Posterior vena cava (tissue), 2 donors: ENCODE measurements at places on chromosomes 7 and 10. TPM values are rescaled to one million over a fixed set of nuclear protein-coding genes. Genes with fewer than 3 reads are reported as not detected.

- no peak for DNase-seq
Observed at GRCh38 chr10:110081911-110082310, 74.1 kb downstream of the ADD3 start.

TRPV5 gene
- total RNA-seq: not detected

MYL10 gene
- total RNA-seq: not detected

DNA sequence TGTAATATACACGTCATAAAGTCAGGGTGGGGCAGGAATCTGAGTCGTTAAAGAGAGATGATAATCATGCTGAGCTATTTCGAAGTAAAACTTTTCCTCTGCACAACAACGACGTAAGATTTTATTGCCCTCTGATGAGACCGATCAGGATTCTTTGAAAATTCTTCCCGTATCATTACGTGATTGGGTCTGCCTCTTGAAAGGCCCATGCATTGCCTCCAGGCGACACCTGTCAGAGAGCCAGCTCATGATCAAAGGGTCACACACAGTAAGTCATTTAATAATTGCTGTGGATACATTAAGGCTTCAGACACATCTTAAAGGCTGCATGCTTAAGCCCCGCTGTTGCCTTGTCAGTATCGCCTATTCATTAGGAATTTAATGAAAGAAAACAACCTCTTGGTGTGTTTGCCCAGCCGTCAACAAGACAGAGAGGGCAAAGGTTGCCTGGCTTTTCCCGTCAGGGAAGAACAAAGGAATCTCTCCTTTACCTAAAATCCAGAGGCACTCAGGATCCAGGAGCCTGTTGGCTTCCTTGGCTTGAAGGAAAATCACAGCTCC, 189.0 kb upstream of the SH2B2 start:
- no peak for DNase-seq

DNA sequence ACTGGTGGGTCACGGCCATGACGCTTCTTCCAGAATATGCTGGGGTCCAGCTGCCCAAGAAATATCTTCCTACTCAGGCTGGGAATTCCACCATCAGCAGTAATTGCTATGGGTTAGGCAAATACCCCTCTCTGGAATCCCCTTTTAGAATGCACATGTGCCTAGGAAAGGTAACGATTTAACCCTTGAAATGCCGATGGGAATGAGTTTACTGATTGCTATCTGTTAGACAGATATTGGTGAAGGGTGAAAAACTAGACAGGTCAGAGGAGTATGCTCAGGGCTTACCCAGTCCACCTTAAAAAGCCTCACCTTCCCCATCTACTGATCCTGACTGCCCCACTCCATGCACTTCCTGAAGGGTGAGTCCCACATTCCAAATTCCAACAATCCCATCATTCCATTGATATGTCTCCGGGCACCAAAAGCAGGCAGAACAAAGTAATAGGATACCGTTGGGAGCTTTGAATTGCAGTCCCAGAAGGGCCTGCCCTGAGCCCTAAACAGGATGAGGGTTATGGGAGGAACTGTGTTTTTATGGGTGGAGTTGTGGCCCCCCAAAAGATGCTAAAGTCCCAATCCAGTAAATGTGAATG, 59.3 kb downstream of the DLG5 start:
- DNase-seq: no peak

DNA sequence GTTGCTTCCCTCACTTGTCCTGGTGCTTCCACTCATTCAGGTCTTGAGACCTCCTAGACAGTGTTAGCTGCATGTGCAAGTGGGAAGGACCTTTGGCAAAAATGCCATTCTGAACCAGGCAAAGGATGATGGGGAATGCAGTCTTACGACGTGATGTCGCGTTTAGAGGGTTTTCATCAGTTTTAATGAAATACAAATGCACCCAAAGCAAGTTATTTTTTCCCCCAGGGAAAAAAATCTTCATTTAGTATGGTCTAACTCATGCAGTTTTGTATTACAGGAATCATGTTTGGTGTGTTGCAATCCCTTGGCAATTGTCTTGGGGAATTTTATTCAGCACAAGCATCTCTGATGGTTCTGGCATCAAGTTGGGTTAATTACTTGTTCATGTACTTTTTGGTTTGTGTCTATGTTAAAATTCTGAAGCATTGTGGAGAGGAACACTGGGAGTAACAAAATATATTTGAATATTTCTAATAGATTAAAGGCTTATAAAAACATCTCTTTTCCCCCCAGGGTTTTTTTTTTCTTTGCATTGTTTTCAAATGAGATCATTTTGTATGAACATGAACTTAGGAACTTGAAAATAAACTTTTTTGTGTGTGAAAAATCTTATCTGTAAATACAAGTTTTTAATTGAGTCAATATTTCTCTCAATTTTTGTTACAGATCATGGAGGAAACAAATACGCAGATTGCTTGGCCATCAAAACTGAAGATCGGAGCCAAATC, 188.9 kb downstream of the BICC1 start:
- DNase-seq: no peak

- DNase-seq: no peak
Observed at GRCh38 chr7:1775389-1775788, 105.3 kb downstream of the ELFN1 start.

PTPRN2 gene
- total RNA-seq: 2.8 TPM

- no peak for DNase-seq
Observed at GRCh38 chr10:48612236-48612943, 7.5 kb upstream of the ARHGAP22 start.

DNA sequence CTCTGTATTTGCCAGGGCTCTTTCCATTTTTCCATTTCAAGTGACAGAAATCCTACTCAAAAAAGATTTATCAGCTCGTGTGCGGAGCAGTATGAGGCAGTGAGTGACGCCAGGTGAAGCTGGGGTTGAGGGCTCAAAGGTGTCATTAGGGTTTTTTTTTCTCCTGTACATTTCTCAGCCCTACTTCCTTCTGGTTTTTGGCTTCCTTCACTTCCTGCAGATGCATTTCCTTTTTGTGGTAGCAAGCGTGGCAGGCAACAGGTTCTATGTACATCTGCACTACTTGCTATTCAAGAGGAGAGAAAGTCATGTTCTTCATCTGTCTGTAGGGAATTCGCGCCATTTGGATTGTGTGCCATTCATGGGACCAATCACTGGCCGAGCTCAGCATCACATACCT, 52.8 kb upstream of the AOAH start:
- no peak for DNase-seq

DNA sequence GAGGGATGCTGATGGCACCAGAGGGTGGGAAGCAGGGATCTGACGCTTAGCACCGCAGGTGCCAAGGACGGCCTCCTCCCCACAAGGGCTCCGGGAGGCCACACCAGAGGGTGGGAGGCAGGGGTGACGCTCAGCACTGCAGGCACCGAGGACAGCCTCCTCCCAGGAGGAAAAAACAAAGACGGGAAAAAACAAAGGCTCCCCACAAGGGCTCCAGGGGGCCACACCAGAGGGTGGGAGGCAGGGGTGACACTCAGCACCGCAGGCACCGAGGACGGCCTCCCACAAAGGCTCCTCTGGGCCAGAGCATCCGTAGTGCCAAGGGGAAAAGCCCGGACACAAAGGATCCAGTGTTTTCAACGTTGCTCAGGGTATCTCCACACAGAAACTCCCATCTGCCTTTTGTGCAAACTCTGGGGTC, 25.6 kb downstream of the DIP2C start:
- DNase-seq: peak; percentile 73

DNA sequence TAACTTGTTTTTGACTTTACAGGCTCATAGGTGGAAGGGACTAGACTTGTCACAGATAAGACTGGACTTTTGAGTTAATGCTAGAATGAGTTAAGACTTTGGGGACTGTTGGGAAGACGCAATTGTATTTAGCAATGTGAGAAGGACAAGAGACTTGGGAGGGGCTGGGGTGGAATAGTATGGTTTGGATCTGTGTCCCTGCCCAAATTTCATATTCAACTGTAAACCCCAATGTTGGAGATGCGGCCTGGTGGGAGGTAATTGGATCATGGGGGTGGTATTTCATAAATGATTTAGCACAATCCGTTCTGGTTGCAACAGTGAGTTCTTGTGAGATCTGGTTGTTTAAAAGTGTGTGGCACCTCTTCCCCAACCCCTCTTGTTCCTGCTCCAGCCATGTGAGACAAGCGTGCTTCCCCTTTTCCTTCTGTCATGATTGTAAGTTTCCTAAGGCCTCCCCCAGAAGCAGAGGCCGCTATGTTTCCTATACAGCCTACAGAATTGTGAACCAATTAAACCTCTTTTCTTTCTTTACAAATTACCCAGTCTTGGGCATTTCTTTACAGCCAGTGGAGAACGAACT, 22.6 kb downstream of the RNF216 start:
- peak; percentile 9 for DNase-seq

PAPOLB gene
- total RNA-seq: 0.24 TPM

- DNase-seq: no peak
Observed at GRCh38 chr10:94439275-94439861, 37.0 kb downstream of the TBC1D12 start.

GARIN1A gene
- 2.9 TPM for total RNA-seq

DNA sequence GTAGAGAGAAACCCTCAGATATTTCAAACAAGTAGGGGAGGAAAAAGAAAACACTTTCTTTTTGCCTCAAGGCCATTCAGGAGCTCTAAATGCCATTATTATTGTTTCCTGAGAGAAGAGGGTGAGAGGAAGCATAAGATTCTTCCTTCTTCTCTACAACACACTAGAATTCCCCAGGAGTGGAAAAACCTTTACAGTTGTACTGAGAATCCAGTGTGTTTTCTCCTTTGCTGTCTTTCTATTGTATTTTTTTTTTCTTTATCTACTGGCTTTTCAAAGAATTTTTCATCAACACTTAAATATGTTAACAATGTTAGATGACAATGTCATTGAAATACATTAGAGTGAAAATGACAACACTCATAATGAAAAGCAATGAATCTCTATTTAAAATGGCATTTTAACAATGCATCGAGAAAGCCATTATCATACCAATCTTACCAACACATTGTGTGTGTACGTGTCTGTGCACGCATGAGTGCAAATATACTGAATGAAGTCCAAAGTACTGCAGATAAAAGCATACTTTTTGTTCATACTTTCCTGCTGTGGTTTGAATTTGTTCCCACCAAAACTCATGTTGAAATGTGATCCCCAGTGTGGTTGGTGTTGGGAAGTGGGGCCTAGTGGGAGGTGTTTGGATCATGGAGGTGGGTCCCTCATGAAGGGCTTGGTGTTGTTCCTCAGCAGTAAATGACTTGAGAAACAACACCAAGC, 24.2 kb upstream of the MACC1 start:
- DNase-seq: no peak

DNA sequence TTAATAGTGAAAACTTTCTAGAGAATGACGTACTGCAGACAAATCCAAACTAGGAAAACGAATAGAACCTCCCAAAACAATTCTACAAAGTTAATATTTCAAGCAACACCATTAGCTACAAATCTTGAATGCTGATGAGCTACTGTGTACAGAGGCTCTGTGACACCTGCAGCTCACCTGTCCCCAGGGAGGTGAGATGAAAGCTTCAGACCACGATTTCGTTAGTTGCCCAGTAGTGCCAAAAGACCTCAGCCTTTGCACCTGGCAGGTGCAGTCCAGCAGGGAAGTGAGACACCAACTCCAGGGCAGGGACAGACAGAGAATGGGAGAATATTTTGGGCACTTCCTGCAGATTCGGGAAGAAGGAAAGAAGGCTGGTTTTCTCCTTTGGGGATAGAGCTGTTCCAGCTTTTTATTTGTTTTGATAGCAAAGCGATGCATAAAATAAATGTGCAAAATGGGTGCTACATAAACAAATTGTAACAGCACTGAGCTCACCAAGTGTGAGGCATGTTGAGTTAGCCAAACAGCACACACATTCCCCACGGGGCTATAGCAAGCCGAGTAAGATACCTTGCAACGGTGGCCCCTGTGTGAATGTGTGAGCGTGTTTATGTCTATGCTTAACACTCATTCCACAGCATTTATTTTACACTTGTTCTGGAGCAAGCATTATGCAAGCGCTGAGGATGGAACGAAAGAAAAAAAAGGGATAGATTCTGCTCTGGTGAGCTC, 1024.8 kb upstream of the AUTS2 start:
- DNase-seq: no peak

DNA sequence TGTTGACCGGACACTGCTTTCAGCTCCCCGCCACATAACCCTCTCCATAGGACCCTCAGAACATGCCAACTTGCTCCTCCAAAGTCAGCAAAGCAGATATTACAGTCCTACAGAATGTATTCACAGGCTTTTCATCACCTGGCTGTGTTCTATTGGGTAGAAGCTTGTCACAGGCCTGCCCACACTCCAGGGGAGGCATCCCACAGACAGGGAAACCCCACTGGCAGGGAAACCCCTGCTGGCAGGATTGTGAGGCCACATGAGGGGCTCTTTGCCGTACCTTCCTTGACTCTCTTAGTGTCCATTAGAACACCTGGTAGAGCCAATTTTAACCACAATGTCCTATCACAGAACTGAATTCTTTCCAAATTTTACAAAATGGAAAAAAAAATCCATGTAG, 344.2 kb upstream of the MGMT start:
- no peak for DNase-seq

DNA sequence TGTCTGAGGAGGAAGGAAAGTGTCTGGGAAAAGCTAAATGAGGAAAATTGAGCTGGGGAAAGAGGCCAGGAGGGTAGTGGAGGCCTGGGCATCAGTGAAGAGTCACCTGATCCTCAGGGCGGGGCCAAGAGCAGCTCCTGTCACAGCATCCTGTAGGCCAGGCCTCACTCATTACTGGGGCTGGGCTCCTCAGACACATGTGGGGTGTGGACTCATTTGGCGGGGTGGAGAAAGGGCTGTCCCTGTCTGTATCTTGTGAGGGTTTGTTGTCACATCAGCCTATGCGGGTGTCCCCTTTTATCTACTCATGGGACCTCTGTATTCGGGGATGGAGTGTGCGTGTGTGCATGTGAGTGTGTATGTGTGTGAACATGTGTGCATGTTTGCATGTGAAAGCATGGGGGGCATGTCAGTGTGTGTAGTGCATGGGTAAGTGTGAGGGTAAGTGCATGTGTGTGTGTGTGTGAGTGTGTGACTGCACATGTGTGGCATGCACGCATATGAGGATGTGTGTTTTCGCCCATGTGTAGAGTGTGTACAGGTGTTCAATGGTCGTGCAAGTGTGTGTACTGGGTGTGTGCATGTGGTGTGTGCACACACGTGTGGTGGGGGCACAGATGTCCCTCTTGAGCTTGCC, 67.8 kb downstream of the RAMP3 start:
- no peak for DNase-seq
